ENCODE measurements at places on chromosomes 7 and 10.
A peak's percentile ranks its signal among the peaks of the same experiment; 100 is the strongest.

- DNase-seq = peak; percentile 35
Measured at GRCh38 chr10:68231106-68231816, 652 bp downstream of the ATOH7 start.

GRCh38 chr7:13880789-13881188, 108.7 kb downstream of the ETV1 start:
- DNase-seq = no peak

DNA sequence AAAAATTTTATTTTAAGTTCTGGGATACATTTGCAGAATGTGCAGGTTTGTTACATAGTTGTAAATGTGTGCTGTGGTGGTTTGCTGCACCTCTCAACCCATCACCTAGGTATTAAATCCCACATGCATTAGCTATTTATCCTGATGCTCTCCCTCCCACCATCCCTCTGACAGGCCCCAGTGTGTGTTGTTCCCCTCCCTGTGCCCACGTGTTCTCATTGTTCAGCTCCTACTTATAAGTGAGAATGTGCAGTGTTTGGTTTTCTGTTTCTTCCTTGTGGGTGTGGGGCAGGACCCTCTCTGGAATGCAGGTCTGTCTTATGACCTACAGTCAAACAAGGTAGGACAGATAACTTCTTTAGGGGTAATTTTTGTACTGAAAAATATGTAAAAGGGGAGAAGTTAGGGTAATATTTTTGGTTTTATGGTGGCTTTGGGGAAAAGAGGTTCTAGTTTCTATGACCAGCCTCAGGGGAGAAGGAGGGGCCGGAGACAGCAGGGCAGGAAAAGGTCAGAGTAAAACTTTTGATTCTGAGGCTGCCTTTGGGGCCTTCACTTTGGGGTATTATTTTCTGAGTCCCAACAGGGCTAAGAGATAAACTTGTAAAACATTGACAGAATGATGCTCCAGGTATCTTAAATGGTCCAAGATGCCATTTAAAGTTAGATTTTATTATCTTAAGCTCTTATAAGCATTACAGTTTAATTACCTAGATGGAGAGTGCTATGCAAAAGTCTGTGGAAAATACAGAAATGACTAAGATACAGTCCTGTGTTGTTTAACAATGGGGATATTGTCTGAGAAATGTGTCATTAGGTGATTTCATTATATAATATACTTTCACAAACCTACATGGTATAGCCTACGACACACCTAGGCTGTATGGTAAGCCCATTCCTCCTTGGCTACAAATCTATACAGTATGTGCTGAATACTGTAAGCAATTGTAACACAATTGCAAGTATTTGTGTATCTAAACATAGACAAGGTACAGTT, 354.8 kb downstream of the ABCA13 start:
- DNase-seq = no peak

DNA sequence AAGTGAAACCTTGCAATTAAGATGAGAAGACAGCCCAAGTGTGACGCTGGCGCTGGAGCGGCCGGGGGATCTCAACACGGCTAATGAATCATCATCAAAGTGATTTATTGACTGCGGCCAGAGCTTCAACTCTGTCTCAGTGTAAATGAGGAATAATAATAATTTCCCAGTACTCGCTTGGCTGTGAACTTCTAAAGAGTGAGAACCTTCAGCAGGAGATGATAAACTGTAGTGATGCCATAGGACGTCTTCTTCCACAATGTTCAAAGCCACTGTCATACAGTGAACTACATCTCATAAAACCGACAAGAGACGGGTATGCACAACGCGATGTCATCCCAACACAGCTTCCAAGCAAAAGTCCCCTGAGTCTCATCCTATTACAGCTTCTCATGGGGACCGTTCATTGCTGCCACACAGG, 123.6 kb upstream of the NOBOX start:
- DNase-seq = no peak

- DNase-seq = no peak
Measured at GRCh38 chr7:100432621-100433275, 3.1 kb downstream of the MEPCE start.

- no peak for DNase-seq
Measured at GRCh38 chr10:34710391-34710751, 104.7 kb downstream of the PARD3 start.

- DNase-seq = no peak
Measured at GRCh38 chr10:101036726-101037125, 5.7 kb downstream of the SFXN3 start.

GRCh38 chr10:97687785-97688781, 1.0 kb upstream of the AVPI1 start:
- DNase-seq = no peak

DNA sequence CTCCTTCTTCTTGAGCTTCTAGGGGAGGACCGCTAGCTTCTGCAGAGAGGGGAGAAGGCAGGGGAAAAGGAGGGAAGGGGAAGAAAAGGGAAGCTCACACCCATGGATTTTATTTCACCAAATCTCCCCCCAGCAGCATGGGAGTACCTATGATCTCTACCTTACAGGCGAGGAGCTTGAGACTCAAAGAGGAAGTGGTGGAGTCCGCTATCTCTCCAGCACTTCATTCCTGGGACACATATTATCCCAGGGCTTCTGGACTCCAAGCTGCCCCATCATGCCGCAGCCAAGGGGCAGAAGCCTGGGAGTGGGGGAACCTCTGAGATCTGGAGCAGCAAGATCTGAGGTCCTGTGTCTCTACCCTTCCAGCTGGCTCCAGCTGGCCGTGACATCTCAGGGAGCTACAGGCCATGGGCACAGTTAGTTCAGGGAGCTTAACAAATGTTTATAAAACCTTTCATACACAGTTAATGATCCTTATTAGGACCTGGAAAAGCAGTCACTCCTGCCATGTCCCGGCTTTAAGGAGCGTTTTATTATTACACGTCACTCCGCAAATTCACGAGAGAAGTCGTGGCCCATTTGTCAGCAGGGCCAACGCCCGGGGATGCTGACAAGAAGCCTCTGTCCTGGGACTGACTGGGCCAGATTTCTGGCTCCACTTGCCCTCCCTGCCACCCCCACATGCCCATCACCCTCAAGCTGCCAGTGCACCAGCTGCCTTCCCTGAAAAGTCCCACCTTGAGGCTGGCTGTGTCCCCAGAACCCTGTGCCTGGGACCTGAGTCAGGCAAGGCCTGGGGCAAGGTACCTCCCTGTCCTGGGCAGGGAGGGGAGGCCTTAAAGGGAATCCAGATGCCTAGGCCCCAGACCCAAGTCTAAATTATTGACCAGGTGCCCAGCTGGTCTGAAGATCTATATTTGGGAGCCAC, 132.1 kb upstream of the ZMIZ1 start:
- DNase-seq = no peak

GRCh38 chr10:16863766-16864165, 46.5 kb upstream of the RSU1 start:
- DNase-seq = no peak

DNA sequence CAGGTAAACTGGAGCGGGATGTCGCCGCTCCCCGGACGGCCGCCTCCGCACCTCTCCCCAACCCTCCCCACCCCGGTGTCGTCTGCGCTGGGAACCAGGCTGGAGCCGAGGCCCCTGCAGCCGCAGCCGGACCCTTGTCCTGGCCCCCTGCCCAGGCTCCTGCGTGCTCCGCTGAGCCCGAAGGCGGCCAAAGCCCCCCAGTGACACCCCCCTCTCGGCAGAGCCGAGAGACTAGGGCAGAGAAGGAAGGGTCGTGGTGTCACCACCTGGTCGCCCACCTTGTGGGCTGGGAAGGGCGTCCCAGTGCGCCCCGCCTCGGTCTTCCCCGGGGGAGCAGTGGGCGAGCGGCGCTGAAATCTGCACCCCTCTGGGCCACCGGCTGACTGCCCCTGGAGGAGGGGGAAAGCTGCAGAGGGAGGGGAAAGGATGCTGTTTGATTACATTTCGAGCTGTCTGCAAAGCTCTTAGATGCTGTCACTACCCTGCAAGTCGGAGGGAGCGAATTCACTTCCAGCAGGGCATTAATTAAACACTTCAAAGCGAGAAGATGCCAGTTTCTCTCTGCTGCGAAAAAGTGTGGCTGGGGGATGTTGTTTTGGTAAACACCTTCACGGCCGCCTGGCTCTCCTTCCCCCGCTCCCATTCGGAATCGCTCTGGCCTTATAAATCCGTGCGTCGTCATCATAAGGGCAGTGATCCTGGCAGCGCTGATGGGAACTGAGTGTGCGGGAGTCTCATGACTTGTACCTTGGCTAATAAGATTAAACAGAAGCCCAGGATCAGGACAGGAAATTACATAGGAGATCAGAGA, 622 bp downstream of the DYNC1I1 start:
- no peak for DNase-seq

DNA sequence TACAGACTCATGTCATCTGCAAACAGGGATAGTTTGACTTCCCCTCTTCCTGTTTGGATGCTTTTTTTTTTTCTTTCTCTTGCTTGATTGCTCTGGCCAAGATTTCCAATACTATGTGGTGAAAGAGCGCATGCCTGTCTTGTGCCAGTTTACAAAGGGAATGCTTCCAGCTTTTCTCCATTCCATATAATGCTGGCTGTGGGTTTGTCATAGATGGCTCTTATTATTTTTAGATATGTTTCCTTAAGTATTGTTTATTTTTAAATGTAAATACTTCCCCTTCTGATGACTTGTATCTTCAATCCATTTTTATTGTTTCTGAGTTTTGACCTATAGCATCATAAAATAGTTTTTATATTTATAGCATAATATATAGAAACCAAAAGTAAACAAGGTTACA, 17.9 kb downstream of the FAM237B start:
- DNase-seq = no peak

GRCh38 chr7:157490465-157490912, 153.7 kb downstream of the DNAJB6 start:
- no peak for DNase-seq

GRCh38 chr10:76905251-76905650, 732.4 kb downstream of the KCNMA1 start:
- no peak for DNase-seq

- DNase-seq = no peak
Measured at GRCh38 chr7:137751361-137752009, 95.3 kb downstream of the DGKI start.

DNA sequence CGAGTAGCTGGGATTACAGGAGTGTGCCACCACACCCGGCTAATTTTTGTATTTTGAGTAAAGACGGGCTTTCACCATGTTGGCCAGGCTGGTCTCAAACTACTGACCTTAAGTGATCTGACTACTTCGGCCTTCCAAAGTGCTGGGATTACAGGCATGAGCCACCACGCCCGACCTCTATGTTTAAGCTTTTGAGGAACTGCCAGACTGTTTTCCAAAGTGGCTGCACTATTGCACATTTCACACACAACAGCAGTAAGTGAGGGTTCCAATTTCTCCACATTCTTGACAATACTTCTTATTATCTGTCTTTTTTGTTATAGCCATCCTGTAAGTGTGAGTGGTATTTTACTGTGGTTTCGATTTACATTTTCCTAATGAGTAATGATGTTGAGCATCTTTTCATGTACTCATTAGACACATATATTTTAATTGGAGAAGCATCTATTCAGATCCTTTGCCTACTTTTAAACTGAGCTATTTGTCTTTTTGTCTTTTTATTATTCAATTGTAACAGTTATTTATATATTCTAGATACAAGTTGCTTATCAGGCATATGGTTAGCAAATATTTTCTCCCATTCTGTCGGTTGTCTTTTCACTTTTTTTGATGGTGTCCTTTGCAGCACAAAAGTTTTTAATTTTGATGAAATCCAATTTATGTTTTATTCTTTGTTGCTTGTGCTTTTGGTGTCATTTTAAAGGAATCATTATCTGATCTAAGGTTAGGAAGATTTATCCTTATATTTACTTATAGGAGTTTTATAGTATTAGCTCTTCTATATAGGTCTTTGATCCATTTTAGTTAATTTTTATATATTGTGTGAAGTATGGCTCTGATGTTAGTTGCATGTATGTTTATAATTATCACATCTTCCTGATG, 12.8 kb upstream of the IRF5 start:
- no peak for DNase-seq

DNA sequence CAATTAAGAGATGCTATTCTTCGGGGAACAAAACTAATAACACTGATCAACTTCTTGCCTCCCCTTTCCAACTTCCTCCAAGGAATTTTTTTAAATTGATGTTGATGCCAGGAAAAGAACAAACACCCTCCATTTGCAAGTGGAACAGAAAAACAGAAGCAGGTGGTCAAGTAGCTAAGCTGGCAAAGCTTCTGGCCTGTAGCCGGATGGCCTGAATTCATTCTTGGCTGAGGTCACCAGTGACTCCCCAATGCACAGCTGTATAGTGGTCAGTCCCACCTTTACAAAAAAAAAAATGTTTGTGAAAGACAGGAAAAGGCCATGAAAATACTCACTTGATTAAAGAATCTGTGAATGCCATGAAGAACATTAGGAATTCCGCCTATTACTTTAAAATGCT, 39.1 kb downstream of the DOCK4 start:
- no peak for DNase-seq

- no peak for DNase-seq
Measured at GRCh38 chr7:44769776-44770294, 21.2 kb downstream of the ZMIZ2 start.

DNA sequence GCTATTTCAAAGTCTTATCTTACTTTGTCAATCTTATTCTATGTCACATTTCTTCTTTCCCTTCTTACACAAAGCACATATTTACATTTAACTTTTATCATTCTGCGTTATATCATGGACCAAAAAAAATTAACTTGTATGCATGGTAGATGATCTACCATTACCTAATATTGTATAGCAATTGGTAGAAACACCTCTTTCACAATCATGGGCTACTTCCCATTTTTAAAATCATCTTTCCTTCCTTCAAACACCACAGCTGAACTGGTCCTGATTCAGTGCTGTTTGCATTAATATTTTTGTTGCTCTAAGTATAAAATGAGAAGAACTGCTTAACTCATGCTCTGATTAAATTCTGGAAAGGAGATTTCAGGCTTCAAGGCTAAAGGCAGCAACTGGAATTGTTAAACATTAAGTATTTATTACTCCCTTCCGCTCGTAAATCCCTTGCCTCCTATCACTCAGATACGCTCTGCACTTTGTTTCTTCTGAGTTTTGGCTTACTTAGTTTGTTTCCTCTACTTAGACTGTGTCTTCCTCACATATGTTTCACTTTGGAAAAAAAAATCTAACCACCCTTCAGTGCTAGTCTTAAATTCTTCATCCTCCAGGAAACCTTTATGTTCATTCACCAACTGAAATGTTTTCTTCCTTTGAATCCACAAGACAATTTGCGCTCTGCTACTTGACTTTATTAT, 901.4 kb downstream of the PCDH15 start:
- no peak for DNase-seq

GRCh38 chr10:98456686-98457482, 10.1 kb upstream of the HPS1 start:
- DNase-seq = no peak

DNA sequence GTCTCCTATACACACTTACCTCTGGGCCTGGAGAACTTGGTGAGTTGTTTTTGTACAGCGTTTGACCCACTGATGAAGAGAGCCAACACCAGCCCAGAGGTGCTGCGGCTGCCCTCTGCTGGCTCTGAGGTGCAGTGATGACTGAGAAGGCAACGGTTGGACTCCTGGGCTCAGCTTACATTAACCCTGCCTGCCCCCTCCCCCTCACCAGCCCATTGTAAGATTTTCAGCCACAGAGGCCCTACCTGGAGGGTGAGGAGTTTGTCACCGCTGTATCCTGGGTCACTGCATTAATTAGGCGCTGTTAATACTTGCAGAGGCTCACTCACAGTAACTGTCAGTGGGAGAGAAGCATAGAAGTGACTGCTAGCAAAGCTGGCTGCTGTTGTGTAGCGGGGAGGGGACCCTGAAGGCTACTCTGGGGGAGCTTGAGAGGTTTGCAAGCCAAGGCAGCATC, 19.0 kb upstream of the ANKRD2 start:
- peak; percentile 68 for DNase-seq
